Urothelium cell line (cell line): ENCODE measurements at places on chromosomes 6 and 20.

GRCh38 chr6:56374841-56375369, 127.5 kb upstream of the COL21A1 start:
- DNase-seq = no peak

DNA sequence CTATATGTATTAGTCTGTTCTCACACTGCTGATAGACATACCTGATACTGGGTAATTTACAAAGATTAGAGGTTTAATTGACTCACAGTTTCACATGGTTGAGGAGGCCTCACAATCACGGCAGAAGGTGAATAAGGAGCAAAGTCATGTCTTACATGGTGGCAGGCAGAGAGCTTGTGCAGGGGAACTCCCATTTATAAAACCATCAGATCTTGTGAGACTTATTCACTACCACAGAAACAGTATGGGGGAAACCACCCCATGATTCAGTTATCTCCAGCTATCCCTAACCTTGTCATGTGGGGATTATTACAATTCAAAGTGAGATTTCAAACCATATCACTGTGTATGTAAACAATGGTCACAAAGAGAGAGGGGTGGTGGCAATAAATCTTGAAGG, 6.6 kb downstream of the CST8 start:
- DNase-seq = no peak

- DNase-seq = no peak
These were observed 21.8 kb upstream of the PTGIS start for GRCh38 chr20:49589747-49590146.

- DNase-seq = no peak
These were observed 27.2 kb downstream of the ERMARD start for GRCh38 chr6:169778646-169779045.

GRCh38 chr6:48067148-48067712, 43.8 kb downstream of the PTCHD4 start:
- no peak for DNase-seq

GRCh38 chr6:143130928-143131327, 70.2 kb downstream of the AIG1 start:
- DNase-seq = no peak

GRCh38 chr20:5400164-5400762, 83.5 kb upstream of the PROKR2 start:
- DNase-seq = peak; percentile 29

- peak; percentile 50 for DNase-seq
These were observed 30.5 kb upstream of the HFE start for GRCh38 chr6:26056583-26057350.

DNA sequence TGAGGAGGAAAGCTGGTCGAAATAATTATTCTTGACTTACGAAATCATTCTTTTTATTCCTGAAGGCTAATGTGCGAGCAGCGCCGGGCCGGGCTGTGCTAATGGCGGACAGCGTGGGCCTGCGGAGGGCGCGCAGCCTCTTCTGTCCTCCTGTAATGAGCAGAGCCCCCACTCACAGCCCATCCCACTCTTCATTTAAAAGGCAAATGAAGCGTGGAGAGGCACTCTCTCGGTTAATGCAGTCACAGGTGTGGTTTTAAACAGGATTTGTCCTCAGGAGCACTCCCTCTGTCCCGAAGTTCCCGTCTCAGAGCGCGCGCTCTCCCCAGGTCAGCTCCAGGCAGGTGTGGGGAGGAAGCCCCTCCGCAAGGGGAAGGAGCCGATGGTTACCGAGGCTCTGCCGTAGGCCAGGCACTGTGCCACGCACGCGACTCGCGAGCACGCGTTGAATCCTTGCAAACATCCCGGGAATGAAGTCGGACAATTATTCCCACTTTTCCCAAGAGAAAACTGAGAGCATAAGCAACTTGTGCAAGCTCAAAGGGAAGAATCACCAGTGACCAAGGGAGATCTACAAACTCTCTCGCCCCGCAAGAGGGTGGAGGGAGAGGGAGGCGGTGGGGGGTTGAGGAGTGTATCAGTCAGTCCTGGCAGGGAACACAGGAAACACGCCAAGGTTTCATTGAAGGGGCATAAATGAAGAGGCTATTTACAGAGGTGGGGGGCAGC, 35.5 kb upstream of the ZFAND3 start:
- DNase-seq = no peak

DNA sequence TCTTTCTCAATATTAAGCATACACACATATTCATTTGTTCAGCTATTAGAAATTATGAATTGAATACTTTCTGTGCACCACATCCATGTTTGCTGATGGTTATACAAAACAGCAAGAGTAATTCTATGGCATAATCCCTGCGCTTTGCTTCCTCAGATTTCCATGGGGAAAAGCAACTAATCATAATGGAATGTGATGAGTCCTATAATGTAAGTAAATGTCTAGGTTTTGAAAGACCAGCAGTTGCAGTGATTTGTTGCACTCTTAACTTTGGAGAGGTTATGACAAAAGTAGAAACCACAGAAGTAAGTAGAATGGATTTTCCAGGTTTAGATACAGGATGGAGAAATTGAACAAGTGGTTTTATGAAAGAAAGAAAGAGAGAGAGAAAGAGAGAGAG, 652.1 kb downstream of the CBLN4 start:
- DNase-seq = peak; percentile 36

DNA sequence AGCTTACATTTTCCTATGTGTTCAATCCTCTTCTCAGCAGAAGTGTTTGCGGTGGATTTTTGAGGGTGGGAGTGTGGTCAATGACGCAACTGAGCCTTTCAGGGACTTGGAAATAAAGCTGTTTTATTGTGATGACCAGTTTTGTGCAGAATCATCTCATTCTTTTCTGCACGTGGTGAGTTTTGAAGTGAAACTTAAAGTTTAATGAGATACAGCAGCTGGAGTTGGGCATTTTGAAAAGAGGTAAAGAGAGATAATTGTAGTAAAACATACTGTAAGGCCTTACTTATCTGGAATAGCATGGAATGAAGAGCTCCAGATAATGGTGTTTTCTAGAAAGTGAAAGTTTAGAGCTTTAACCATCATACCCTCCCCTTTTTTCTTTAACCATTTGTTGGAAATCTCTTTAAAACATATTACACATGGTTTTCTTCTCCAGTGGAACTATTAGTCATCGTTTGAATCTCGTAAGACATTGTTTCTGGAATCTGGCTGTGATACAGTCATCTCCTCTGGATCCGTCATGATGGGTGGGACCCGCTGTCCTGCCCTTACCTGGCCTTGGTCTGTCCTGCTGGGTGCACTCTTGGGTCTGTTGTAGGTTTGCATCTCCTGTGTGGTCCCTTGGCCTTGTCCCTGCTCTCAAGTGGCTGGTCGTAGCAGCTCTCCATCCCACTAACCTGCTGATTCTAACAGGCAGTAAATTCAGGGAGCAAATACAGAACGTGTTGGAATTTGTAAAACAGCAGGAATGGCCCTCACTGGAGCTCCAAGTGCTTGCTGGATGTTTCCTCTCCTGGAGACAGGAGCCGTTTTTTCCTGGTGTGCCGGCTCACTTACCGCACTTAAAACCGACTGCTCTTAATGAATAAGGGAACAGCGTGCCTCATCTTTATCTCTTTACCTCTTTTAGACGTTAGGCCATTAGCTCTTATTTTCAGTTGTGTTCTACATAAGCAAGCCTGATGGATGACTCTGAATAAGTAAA, 29.8 kb downstream of the UST start:
- peak; percentile 45 for DNase-seq

DNA sequence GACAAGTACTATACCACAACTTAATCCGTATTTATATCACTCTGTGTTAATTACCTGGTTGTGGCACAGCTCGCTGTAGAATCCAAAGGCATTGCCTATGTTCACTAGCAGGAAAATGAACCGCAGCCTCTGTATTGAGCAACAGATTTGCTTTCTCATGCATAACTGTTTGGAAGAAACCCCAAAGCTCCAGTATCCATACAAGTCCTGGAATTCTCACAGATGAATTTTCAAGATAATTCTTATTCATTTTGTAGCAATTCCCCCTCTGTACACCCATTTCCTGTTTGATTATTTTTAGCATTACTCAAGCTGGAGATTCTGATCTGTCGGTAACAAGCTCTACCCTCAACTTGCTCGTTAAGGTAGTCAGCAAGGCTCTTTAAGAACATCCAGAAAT, 63.5 kb downstream of the STMND1 start:
- no peak for DNase-seq

DNA sequence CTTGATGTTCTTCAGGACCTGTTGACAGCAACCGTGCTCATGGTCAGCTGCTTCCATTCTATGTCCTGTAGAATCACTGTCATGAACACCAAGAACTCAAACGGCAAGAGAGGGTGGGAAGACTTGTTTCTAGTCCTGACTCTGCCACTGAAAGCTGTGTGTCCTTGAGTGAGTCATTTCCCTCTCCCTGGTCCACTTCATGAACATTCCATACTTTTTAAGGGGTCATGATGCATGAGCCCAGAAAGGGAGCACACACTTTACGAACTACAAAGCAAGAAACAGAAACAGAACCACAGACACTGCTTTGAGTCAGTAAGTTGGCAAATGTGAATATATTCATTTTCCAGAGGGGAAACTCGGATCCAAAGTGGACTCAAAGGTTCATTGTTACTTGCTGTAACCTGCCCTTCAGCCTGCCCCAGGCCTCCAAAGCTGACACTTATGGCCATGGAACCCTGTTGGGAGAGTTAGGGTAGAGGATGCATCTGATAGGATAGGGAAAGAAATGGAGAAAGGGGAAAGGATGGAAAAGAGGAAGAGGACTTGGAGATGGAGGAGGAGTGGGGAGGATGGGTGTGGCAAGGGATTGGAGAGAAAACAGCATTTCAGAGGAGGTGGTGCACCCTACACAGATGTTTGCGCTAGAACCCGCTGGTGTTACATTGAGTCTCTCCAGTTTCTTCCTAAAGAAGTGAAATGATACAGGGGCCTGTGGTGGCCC, 129.8 kb downstream of the FOXO3 start:
- no peak for DNase-seq

DNA sequence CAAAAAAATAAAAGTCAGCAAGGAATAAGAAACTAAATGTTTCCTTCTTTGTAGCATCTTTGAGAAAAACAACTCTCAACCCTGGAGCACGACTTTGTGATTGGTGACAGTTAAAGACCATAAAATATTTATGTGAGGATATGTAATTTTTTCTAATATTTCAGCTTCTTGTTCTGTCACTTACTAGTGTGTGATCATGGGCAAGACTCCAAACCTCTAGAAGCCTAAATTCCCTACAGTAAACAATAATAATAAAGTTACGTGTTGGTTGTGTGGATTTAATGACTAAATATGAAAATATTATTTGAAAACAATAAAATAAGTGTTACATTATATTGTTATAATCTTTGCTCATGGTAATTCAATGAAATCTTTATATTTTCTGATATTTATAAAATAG, 735.6 kb upstream of the MARCKS start:
- no peak for DNase-seq

- no peak for DNase-seq
These were observed 23.6 kb upstream of the ARMC12 start for GRCh38 chr6:35713006-35713767.

- no peak for DNase-seq
These were observed 71.8 kb upstream of the SRSF6 start for GRCh38 chr20:43385914-43386313.

GRCh38 chr6:15358579-15359327, 112.9 kb downstream of the JARID2 start:
- no peak for DNase-seq

DNA sequence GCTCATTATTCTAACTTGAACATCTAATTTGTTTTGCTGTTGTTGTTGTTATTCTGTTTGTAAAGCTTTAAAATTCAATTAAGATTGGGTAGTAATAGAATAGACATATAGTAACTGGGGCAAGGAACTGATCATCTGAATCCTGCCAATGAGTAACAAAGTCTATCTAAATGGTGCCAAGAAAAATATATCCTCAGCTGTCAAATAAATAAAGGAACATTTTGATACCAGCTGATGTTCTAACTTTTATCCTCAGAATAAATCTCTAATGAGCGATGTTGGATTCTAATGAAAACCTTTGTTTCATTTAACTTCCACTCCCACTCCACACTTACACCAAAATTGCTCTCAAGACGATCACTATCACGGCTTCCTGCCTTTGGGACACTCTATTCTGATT, 210.9 kb downstream of the TINAG start:
- DNase-seq = no peak

GRCh38 chr6:75850026-75850833, 101.2 kb downstream of the MYO6 start:
- no peak for DNase-seq

DNA sequence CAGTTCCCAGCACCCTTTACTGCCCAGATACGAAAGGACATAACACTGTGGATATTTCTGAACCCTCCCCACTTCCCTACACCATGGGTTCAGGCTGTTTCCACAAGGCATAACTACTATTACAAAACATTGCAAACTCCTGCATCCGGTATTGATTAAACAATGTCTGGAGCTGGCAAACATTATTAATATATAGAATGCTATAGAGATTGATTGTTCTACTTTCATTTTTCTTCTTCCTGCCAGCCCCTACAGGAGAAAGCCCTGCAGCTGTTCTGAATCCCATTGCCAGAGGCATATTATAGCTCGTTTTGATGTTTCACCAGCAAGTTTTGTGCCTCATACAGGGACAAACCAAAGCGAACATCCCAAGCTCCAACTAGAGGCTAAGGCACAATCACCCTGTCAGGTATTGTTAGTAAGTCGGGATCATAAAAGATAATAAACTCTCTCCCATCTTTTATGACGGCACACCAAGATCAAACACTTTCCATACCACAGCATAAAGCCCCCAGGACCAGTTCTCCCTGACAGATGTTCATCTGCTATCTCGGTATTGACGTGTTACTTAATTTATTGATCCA, 331.1 kb upstream of the NT5E start:
- no peak for DNase-seq
